NCI-H1436 treated with DMSO at 0.1 percent for 48 hours (cell line): ENCODE measurements at places on chromosomes 1 and 21.

DNA sequence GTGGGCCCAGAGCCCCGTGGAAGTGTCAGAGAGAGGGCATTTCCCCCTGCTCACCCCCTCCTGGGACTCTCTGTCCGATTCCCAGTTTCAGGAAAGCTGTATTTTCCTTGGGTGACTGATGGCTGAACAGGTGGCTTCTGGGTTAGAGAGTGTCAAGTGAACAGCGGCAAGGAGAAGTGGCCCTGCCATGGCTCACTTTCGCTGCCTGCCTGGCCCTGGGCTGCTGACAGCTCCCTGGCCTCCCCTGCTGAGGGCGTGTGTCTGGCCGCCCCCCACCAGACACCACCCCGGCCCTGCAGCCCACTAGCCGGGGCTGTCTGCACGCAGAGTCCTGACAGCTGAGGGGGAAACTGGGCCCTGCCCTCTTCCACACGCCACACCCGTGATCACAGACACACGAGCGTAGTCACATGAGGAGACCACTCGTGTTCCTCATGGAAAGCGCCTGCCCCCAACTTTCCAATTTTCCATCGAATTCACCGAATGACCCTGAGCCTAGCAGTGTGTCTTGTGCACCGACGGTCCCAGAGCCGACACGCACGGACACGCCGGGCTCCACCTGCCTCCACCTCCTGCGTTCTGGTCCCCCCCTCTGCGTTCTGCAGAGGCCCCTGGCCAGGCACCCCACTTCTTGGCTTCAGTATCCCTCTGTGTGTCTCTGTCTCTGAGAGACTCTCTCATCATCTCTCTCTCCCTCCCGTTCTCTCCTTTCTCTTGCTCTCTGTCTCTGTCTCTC is 60.6 kb upstream of the CASZ1 start:
- DNase-seq, result no peak

DNA sequence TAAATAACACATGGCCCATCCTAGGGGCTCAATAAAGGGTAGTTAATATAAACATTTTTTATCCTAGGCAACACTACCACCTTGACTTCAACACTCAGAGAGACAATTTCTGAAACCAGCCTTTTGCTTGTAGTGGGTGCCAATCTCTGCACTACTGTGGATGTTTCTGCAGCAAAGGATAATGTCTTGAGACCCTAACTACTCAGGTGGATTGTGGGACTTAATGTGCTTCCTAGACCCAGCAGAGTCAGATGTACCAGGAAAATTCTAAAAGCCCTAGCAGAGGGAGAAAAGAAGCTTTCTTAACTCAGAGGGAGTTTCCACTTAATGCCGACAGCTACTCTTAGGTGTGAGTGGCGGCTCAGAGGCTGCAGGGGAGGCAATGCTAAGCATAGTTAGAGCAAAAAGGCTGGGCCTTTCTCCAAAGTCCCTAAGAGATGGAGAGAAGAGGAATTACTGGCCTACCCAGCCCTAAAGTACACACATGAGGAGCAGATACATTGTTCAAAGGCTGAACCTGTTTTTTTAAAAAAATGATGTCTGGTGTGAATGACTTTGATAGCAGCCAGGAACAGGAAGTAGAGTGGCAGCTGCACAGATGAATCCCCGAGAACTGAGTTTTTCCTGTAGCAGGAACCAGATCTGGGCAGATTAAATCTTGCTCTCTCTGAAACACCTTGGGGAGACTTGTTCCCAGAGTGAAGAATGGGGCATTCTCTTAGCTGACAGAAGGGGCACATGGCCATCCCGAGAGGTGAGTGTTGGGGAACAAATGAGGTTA is 33.5 kb upstream of the ABCD3 start:
- no peak for DNase-seq

DNA sequence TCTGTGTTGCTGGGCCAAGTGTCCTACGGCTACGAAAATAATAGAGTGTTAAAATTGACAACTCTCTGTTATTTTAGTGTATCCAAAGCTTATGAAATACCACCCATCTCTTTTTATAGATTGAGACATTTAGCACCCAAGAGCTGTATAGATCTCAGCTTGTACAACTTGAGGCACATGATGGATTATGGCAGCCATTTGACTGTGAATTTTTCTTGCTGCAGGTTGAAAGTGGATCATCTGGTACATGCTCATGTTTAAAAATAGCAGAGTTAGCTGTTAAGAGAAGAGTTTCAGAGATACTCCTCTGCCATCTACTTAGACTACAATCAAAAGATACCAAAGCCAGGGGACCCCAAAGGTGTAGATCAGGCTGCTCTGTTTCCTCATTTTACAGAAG is 49.3 kb upstream of the FAM3B start:
- no peak for DNase-seq

DNA sequence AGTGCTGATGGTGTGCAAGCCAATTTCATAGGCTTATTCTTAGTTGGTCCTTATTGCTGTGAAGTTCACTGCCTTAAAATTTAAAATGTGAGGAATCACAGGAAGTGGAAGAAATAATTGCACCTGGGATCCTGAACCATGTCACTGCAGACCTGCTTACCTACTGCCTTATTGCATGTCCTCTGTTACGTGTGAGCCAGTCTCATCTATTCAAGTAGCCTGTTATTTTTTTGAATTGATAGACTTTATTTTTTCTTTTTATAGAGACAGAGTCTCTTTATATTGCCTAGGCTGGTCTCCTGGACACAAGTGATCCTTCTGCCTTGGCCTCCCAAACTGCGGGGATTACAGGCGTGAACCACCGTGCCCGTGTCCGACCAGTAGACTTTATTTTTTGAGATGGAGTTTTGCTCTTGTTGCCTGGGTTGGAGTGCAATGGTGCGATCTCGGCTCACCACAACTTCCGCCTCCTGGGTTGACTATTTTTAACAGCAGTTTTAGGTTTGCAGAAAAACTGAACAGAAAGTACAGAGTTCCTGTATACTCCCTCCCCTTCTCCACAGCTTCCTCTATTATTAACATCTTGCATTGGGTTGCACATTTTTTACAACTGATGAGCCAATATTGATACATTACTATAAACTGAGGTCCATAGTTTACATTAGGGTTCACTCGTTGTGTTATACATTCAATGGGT is 14.0 kb upstream of the DISC1 start:
- DNase-seq, result no peak

DNA sequence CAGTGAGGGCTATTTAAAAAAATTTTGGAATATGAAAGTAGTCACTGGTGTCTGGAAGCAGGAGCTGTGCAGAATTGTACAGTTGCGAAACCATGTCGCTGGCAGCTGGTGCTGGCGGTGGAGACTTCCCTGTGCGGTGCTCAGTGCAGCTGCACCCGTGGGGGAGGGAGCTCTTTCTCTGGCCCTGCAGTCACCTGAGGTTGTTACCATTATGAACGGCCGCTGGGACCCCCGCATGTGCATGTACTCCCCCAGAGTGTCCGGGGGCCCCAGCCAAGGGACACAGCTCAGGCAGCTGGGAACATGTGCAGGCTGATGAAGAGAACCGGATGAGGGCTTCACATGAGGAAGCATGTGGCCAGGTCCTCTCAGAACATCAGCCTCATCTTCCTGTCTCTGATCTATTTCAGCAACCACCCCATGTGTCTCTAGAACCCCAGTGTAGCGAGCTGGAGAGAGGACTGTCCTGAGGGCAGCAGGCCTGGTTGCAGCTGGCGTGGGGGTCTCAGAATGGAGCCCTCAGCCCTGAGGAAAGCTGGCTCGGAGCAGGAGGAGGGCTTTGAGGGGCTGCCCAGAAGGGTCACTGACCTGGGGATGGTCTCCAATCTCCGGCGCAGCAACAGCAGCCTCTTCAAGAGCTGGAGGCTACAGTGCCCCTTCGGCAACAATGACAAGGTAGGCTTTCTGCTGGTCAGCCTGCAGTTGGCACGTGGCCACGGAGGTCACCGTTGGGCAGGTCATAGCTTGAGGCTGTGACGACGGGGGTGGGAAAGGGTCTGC is at the start of gene TRPM2:
TRPM2 (plus strand) TSS at position 431 of the 780 bp plus-strand sequence; CDS start at position 511, 80 bp downstream.
- DNase-seq, result no peak

DNA sequence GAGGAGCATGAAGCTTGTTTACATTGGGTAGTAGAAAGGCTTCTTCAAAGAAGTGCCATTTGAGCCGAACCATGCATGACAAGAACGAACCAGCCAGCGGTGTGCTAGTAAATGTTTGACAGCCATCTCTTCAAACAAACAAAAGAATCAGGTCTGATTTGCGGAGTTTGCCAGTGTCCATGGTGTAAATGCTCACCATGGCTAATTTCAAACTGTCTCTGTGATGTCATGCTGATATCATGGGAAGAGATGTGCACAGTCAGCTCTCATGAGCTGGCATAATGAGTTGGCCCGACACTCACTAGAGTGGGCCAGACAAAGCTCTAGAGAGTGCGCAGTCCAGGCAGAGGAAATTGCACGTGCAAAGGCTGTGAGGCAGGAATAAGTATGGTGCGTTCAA is 101.1 kb downstream of the KAZN start:
- DNase-seq, result no peak

DNA sequence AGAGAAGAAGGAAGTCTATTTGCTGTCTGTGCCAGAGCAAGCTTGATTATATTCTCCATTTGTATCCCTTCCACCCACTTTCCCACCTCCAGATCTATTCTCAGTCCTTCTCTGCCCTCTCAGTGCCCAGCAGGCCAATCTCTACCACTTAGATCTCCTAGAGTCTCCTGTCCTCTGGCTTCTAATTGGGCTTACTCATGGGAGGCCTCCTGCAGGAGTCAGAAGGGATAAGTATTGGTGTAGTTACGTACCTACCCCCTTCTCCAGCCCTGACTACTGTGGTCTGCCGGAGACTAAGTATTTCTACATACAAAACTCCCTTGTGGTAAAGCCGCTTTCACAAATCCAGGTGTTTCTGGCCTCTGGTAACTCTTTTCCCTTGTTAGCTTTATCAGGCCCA is 221.2 kb downstream of the PTGER3 start:
- no peak for DNase-seq

GRCh38 chr1:53959664-53960250 is 13.6 kb downstream of the LRRC42 start:
- DNase-seq, result no peak

DNA sequence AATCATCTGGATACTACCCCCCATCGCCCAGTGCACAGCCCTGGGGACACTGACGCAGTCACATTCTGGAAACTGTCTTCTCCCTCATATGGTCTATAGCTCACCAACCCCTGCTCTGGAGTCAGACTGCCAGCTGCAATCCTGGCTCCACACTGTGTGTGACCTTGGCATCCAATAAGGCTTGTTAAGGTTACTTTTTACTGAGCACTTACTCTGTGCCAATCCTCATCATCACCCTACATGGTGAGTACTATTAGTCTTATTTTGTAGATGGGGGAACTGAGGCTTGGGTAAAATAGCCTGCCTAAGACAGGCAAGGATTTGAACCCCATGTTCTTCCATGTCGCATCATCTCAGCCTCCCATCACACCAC is 34.9 kb downstream of the AHDC1 start:
- no peak for DNase-seq

- DNase-seq, result no peak
Observed at GRCh38 chr1:229217716-229218115, 53.2 kb upstream of the RAB4A start.

DNA sequence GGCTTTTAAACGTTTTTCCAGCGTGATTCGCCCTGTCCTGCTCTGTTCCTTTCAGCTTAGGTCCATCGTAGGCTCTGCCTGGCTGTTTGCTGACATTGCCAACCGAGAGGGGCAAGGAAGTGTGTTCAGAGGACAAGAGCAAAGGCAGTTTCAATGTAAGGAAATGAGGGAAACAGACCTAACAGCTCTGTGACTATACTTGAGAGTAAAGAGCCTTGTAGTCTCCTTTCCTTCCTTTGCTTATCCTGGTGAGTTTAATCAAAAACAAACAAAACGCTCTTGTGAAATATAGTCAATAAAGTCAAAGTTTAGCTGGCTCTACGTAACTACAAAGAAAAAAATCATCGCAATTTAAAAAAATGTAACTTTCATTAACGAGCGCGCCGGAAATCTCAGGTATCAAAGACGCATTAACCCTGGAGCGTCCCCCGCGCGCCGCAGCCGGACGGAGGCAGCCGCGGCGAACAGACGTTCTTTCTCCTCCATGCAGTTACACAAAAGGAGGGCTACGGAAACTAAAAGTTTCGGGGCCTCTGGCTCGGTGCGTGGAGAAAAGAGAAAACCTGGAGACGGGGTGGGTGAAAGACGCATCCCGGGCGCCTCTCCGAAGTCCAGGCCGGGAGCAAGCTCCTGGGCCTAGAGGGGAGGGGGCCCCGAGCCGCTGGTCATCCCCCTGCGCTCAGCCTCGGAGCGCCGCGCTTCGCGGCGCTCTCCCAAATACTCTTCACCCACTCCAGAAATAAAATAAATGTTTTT is 617 bp upstream of the ADGRL2 start:
- peak; percentile 22 for DNase-seq

DNA sequence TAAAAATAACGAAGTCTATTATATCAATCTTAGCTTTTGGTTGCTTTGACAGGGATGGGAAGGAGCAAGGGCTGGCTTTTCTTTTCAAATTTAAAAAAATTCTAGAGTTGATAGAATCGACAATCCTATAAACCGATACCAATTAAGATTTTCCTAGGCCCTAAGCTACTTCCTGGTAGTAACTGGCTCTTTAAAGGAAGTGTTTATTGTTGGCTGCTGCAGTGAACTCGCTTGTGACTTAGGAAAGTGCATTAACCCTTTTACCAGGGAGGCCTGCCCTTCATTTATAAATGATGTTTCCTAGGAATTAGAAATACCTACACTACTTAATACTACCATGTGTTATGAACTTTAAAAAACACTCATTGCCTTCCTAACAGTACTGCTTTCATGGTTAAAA is 33.2 kb downstream of the ATP5PF start:
- DNase-seq, result no peak

- no peak for DNase-seq
Observed at GRCh38 chr1:11062965-11063401, 3.2 kb upstream of the SRM start.

GRCh38 chr1:216815260-216816131 is 92.3 kb upstream of the ESRRG start:
- peak; percentile 81 for DNase-seq

DNA sequence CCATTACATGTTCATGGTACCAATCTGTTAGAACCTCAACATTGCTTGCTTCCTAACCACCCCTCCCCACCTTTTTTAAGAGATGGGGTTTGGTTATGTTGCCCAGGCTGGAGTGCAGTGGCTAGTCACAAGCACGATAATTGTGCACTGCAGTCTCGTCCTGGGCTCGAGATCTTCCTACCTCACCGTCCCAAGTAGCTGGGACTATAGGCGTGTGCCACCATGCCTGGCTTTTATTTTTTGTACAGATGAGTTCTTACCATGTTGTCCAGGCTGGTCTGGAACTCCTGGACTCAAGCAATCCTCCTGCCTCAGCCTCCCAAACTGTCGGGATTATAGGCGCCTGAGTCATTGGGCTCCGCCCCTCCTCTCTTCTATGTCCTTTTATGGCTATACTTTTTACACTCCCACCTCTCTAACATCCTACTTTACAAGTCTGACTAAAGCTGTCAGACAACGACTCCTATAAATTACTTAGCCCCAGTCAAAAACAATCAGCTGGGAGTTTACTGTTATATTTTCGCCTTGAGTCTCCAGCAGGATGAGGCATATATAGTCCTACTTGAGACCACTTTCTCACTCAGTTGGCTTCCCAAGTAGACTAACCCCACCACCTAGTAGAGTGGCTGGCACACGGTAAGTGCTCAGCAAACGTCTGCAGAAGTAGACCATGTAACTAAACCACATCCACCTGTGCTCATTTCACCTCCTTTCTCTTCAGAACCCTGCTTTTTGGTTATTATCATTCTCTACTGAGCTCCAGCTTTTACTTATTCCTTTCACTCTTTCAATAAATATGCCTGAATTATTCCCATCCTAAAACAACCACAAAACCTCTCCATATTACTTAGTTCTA is 13.8 kb downstream of the ENSA start:
- DNase-seq, result no peak

- no peak for DNase-seq
Observed at GRCh38 chr21:38454702-38455101, 43.6 kb downstream of the ERG start.

GRCh38 chr21:43324596-43324995 is 102.3 kb downstream of the SIK1 start:
- DNase-seq, result no peak
